ENCODE measurements at places on chromosomes 6 and 20.

DNA sequence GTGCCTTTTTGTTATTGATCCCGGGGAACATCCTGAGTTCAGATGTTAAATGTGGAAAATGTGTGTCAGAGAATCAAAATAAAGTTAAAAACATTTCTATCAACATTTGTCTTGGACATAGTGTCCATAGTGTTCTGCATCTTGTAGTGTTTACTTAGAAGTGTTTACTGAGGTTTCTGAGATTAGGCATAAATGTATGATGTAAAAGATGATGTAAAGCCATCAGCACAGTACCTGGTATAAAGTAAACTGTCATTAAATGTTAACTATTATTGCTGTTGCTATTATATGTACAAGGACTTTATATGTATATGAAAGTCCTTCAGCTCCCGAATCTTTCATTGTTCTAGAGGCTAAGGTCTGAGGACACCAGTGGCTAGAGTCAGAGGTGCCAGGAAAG, 28.2 kb upstream of the VEGFA start:
- no peak for DNase-seq

- DNase-seq, result no peak
Observed at GRCh38 chr20:39136798-39137197, 174.7 kb downstream of the DHX35 start.

GRCh38 chr20:17520583-17520982, 10.6 kb downstream of the BFSP1 start:
- no peak for DNase-seq

GRCh38 chr6:160348223-160349019, at the start of gene SLC22A3:
TSS of gene SLC22A3 (plus strand) at chr6:160348378. CDS start at chr6:160348420, 42 bp downstream.
- no peak for DNase-seq

DNA sequence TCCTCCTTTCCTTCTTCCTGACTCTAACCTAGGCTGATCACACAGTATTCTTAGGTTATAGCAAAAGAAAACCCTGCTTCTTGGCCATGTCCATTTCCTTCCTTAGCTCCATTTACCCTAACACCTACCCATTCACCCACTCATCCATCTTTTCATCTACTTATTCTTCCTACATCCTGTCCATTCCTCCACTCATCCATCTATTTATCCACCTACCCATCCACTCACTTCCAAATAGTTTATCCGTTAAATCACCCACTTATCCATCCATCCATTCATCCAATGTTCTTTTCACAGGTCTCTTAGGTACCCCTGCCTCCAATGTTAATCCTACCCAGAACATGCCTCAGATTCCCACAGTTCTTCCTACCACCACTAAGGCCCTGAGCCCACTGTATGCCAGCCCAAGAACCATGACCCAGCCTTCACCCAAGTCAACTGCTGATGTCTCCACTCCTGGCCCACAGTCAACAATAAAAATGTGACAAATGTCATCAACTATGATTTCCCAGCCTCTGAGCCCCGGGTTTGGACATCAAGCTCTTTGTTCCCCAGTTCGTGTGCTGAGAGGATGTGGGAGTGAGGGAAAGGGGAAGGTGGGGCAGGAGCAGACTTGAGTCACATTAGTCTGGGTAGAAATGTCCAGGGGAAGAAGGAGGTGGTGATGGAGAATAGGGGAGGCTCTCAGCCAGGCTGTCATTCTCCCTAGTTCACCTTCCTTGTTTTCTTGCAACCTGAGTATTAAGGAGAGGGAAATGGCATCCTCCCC, 24.4 kb downstream of the TREML4 start:
- DNase-seq, result no peak

- no peak for DNase-seq
Observed at GRCh38 chr6:87846434-87846833, 144.4 kb upstream of the AKIRIN2 start.

DNA sequence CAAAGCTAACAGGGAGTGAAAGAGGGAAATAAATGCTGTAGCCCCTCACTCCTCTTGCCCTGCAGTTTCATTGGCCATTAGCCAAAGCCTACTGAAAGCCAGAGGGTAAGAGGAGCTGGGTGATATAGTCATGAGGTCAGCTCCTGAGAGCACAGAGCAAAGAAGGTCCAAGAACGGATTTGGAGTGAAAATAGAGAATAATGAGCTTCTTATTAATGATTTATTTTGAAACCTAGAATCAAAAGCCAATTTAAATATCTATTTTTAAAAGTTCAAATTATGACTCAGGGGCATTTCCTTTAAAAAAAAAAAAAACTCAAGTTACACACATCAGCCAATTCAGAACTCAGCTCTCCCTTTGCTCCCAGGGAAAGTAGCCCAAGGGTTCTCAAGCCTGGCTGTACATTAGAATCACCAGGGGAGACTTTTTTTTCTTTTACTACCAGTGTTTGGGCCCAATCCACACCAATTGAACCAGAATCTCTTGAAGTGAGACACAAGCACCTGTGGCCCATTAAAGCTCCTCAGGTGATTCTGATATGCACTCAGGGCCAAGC, 79.1 kb downstream of the SNAP25 start:
- no peak for DNase-seq

GRCh38 chr6:18477301-18477941, 90.3 kb downstream of the RNF144B start:
- DNase-seq, result no peak

GRCh38 chr20:38658879-38659596, 57.4 kb downstream of the ARHGAP40 start:
- no peak for DNase-seq

All from stimulated activated CD8-positive, alpha-beta memory T cell treated with anti-CD3 and anti-CD28 coated beads, Interleukin-7, amount 100 ng/mL, for 24 hours (primary cell).